ENCODE measurements at places on chromosomes 6 and 20.

DNA sequence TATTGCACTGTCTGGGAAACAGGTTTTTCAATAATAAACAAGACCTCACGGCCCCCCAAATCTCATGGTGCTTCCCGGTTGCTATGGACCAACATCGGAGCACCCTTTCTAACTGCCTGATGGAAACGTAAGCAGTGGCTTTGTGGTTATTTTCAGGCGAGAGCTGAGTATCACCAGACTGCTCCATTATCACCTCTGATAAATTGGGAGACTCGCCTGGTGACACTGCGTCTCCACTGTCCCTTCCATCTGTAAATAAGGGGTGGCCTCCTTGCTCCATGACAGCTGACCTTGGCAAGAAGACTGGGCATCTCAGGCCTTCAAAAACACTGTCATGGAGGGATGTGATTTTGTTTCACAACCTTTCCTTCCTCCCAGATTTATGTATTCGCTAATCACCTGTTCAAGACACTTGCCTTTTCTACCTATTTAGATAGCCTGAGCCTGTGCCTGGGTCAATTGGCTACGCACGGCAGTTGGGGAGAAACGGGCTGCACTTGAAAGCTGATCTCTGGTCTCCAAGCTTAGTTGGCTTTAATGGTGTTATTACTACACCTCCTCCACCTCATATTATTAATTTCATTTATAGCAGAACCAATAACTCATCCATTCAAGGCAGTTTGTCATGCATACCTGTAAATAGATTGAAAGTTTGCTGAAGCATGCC, 17.7 kb upstream of the CDH4 start:
- no peak for DNase-seq

GRCh38 chr6:53679446-53679933, 13.9 kb upstream of the KLHL31 start:
- DNase-seq, result peak; percentile 6

- no peak for DNase-seq
Observed at GRCh38 chr20:38497246-38497935, 24.7 kb downstream of the RALGAPB start.

DNA sequence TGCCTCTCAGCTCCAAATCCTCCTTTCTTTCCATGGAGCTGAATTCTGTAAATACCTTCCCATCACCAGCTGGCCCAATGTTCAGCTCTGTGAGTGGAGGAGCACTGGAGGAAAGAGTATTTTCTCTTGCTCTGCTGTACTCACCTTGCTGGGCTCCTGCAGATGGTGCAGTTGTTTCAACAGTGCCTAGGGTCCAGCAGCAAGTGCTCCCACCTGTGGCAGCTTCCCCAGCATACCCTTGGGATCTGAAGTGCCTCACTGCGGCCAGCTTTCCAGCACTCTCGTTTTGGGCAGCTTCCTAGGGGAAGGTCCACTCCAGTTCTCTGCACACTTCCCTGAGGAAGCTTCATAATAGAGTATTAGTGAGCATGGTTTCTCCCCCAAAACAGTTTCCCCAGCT, 170.9 kb downstream of the ARHGAP18 start:
- no peak for DNase-seq

DNA sequence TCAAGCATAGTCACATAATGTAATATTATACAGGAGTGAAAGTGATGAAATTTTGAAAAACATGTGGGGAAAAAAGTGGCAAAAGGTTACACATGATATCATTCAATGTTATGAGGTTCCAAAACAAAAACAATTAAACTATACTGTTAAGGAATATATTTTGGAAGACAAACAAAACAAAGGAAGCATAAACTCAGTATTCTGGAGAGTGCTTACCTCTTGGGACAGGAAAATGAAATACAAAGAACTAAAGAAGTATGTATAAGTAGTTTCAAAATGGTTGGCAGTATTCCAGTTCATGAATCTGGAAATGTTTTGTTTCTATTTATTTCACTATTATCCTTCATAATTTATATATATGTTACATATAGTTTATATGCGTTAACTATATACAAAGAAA, 213.5 kb downstream of the MOXD1 start:
- no peak for DNase-seq

DNA sequence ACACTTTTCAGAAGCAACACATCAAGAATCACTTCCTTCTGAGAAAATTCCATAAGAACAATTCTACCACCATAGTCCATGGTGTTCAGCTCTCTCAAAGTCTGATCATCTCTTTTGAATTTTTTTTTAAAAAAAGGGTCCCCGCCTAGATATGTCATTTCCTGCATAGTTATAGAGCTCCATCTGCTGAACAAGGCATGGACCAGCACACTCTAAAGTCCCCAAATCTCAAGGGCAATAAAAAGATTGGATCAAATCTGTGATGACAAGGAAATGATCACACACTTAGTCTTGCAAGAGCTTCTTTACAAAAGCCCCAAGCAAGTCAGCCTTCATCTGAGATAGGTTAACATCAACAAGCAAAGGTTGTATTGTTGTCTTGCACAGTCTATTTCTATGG, 100.7 kb upstream of the STMND1 start:
- no peak for DNase-seq

DNA sequence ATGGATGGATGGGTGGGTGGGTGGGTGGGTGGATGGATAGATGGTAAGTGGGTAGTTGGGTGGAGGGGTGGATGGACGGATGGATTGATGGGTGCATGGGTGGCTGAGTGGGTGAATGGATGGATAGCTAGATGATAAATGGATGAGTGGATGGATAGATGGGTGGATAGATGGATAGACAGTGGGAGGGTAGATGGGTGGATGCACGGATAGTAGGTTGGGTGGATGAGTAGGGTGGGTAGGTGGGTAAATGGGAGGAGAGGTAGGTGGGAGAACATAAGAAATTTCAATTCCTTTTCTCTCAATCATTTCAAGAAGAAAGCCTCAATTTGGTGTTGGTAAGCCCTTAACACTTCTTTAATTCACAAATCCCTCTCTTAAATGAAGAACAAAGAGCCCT, 186.9 kb downstream of the PREX1 start:
- DNase-seq, result no peak

GRCh38 chr6:159961528-159961927, 7.4 kb upstream of the IGF2R start:
- DNase-seq, result no peak

DNA sequence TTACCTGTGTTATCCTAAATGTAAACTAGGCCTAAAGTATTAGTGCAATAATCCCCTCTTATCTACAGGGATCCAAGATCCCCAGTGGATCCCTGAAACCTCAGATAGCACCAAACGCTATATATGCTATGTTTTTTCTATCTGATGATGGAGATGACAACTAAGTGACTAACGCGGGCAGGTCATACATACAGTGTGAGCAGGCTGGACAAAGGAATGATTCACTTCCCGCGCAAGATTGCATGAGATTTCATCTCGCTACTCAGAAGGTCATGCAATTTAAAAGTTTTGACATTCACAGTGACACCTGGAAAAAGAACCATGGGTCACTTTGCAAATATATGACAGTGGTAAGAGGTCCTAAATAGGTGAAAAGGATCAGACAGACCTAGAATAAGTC, 875.9 kb downstream of the HACE1 start:
- no peak for DNase-seq

DNA sequence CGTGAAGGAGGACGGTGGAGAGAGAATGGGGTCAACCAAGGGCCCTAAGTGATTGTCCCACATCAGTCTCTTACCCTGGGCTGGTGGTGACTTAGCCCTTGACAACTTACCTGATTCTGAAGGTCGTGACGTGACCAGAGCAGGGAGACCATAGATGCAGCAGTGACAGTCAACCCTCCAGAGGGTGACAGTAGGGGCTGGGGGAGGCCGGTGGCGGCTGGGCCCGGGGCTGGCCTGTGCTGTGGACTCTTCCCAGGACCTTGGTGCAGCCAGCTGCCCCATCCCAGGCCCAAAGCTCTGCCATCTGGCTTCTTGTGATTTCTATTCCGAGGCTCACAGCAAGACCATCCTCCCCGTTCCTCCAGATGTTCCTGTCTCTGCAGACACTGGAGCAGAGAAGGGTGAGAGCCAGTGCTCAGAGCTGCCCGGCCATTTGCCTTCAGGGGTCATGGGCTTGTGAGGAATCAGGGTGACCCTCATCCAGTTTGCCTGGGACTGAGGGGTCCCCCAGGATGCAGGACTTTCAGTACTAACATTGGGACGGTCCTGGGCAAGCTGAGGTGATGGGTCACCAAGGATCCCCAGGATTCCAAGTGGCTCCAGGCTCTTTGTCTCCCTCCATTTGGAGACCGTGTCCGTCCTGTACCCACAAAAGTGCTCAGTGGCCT, 36.0 kb downstream of the SUMO4 start:
- DNase-seq, result no peak

DNA sequence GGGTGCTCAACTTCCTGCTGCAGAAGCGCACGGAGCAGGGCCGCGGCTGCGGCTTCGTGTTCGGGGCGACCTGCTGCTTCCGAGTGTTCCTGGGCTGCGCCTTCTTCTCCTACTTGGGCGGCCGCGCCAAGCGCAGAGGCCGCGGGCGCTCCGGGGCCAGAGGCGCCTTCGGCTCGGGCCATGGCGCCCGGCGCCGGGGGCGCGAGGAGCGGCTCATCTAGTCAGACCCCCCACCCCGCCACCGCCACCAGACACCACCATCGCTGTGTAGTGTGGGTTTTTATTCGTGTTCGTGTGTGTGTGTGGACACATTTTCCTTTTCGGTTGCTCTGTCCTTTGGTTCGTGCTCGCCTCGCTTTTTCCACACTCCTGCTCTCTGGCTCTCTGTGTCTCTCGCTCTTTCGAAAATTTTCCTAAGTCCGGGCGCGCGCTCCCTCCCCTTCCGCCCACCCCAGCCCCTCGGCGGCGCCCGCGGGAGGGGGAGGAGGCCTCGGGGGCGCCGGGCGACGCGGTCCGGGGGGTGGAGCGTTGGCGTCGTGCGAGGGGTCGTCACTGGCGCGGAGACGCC, 38.1 kb downstream of the GNAS start:
- DNase-seq, result peak; percentile 65

GRCh38 chr6:69663215-69663614, 133.6 kb downstream of the LMBRD1 start:
- no peak for DNase-seq

GRCh38 chr6:29737707-29738630, 14.7 kb downstream of the HLA-F start:
- DNase-seq, result peak; percentile 65

GRCh38 chr20:60599381-60599780, 641.2 kb downstream of the CDH26 start:
- DNase-seq, result no peak

GRCh38 chr6:2441601-2442475, 196.4 kb upstream of the GMDS start:
- DNase-seq, result no peak

GRCh38 chr20:14595051-14595450, 257.6 kb upstream of the FLRT3 start:
- DNase-seq, result no peak

GRCh38 chr20:12825226-12825595, 183.6 kb upstream of the SPTLC3 start:
- no peak for DNase-seq

DNA sequence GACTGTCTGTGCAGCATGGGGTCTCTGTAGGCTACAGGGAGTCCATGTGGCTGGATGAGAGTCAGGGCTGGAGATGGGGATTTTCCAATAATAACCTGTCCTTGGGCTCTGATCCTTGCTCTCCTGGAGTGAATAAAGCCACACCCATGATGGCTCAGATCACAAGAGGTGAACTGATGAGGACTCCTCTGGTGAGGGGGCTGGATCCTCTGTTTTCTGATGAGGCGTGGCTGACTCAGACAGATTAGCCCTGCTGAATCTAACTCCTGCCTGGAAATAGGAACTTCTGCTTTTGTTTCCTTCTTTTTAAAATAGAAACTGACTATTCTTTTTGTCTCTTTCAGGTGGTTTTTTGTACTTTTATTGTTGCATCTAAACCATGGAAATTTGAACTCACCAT, 27.0 kb downstream of the CST9L start:
- DNase-seq, result no peak

DNA sequence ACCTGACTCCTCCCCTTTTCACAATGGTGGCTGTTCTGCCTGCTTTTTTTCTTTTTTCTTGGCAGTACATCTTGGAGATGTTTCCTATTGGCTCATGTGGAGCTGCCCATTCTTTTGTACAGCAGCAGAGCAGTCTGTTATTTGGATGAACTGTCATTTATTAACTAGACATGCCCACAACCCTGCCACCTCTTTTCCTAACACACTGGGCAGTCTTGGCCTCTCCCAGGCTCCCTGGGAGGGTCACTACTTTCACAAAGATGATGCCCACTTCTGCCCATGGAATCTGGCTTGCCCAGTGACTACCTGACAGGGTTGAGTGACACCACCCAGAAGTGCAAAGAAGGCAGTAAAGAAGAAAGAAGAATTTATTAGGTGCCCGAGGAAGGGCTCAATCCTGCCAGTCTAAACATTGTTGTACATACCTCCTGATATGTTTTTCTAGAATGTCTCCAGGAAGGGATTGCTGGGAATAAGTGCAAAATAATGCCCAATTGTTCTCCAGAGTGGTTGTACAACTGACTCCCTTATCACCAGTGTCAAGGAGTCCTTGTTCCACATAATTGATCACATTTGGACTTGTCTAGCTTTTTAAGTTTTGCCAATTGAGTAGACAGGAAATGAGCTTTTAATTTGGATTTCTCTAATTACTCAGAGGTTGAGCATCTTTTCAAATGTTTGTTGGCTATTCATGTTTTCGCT, 19.7 kb upstream of the SCRT2 start:
- DNase-seq, result no peak

DNA sequence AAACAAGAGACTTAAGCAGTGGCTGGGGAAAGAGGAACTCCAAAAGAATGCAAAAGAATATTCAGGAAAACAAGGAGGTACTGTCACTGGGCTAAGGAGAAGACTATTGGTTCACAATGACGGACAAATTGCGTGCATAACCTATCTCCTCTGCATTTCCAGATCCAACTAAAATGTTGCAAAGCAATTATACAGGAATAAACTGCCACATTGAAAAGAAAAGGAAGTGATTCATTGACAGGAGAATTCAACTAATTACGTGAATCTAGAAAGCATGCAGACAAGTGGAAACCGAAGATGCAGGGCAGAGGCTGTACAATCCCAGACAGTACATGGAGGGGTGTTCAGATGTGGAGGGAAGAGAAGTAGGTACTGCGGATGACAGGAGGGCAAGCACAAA, 152.8 kb upstream of the RIPOR2 start:
- DNase-seq, result no peak

GRCh38 chr6:26474439-26474881, 16.7 kb downstream of the BTN2A1 start:
- DNase-seq, result no peak

GRCh38 chr6:46730921-46731461, 4.2 kb downstream of the PLA2G7 start:
- no peak for DNase-seq

Data from activated CD4-positive, alpha-beta T cell treated with anti-CD3 and anti-CD28 coated beads, Interleukin-2, amount 50 U/mL, for 16 hours (primary cell).